ENCODE measurements at places on chromosomes 12 and 14.

DNA sequence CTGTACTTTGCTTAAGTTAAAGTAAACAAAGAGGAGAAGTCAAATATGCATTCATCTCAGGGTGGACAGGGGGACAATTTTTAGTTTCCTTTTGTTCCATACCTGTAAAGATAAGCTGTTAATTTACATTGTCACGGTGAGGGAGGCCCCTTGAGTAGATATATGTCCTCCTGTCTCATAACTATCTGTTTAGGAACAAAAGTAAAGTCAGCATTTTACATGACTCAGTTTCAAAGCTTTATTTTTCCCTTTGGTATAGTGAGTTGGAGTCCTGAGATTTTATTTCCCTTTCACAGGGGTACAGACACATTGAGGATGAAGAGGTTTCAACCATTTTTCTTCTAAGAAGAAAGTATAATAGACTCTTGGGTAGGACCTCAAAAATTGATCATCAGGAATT lies 50.1 kb downstream of the TESPA1 start:
- no peak for DNase-seq

DNA sequence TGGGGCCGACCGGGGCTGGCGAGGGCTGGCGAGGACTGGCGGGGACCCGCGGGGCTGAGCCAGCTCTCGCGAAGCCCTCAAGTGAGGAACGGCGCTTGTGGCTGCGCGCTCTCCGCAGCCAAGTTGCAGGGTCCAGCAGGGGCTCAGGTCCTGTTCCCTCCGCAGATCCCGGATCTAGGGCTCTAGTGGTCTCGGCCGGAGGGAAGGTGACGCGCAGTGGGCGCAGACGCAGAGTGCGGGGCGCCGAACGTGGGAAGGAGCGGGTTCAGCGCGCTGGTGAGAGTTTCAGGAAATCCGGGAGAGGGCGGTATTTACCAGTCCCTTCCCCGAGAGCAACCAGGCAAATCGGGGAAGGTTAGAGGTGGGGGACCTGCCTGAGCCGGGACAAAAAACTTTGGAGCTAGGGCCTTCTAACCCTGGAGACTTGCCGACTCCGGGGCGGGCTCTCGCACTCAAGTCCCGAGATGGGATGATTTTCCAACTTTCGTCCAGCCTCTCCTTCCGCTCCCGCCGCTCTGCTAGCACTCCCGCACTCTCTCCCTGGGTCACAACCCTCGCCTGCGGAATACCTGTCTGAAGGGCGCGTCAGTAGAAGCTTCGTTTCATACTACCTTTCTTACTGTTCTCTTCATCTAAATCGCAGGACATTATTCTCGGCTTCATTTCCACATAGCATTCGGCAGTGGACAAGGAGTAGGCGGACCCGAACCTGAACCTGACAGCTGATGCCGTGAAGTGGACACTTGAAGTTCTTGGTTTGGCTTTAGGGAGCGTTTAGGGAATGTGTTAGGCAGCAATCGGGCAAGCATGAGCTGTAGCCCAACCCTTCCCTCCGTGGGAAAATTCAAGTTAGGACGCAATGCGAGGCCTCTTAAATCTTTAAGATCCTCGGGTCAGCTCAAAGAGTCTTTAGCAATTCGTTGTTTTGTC lies 13.6 kb upstream of the PAX9 start:
- peak; percentile 69 for DNase-seq

DNA sequence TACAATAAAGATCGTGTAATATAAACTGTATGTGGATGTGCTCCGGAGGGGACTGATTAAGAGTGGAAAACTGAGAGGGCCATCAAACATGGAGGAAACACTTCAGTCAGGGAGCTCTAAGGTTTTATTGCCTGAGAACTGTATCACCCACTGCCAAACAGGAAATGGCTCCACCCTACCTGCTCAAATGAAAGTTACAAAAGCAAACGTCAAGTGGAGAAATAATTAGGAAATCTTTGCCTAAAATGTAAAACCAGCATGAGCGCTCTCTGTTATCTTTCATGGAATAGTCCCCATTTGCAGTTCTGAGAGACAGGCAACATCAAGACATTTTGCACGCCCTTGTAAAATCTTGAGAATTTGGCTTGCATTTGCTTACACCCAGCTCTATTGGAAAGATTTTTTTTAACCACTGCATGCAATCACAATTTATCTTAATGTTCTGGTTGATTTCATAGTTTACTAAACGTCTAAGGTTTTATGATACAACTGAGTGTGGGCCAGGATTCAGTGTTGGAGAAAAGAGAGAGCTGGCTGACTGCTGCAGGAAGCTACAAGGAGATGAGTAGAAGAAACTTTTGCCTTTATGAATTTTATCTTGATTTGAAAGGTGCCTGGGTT lies 344.0 kb upstream of the PRICKLE1 start:
- no peak for DNase-seq

DNA sequence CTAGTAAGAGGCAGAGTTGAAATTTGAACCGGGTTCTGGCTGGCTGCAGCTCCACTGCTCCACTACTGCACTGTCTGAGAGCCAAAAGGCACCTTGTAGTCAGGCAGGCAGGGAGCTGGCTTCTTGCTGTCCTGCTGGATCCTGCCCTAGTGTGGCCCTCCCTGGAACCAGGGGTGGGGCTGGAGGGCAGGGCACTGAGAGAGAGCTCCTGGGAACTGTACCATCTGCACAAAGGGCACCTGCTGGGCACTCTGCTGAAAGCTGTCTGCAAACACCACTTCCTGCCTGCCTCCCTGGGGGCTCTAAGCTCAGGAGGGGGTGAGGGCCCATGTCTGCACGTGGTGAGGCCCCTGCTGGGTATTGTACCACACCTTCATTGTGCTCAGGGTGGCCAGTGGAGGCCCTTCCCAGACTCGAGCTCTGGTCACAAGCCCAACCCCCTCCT lies 19.0 kb upstream of the TCL1B start:
- no peak for DNase-seq

GRCh38 chr14:96663076-96663475 lies 134.1 kb upstream of the VRK1 start:
- no peak for DNase-seq

- no peak for DNase-seq
Observed at GRCh38 chr12:65984227-65984479, 146.4 kb downstream of the LLPH start.

DNA sequence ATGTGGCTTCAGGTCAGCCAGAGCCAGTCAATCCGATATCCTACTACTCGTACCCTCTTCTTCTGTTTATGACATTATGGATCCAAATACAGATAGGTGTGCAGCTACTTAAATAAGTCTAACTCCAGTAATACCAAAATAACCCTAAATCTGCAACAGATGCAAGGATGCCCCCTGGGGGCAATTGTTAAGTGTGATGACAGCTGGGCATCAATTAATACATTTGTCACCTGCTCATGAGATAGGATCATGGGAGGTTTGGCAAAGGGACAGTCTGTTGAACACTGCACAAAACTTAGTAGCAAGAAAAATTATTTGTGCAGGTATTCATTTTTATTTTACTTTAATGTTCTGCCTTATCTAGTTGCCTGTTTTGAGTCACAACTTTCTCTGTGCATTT lies 83.2 kb downstream of the SLC38A6 start:
- DNase-seq = no peak

DNA sequence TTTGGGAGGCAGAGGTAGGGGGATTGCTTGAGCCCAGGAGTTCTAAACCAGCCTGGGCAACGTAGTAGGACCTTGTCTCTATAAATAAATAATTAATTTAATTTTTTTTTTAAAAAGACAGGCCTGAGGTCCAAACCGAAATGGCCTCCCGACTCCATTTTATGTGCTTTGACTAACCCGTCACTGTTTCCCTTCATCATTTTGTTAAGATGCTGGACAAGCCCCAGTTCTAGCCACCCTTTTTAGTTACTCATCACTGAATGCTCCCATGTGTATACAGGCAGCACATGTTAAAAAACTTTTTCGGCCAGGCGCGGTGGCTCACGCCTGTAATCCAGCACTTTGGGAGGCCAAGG lies 83.6 kb upstream of the RESF1 start:
- DNase-seq = no peak

DNA sequence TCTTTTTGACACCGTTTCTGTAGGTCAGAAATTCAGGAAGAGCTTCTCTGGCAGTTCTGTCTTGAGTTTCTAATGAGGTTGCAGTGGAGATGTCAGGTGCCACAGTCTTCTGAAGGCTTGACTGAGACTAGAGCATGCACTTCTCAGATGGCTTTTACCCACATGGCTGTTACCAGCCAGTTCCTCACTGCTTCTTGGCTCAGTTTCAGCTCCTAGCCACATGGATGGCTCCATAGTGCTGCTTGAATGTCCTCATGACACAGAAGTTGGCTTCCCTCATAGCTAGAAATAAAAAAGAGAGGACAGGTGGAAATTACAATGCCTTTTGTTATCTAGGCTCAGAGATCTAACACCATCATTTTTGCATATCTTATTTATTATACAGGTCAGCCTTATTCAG lies 38.1 kb upstream of the SLC2A13 start:
- no peak for DNase-seq

DNA sequence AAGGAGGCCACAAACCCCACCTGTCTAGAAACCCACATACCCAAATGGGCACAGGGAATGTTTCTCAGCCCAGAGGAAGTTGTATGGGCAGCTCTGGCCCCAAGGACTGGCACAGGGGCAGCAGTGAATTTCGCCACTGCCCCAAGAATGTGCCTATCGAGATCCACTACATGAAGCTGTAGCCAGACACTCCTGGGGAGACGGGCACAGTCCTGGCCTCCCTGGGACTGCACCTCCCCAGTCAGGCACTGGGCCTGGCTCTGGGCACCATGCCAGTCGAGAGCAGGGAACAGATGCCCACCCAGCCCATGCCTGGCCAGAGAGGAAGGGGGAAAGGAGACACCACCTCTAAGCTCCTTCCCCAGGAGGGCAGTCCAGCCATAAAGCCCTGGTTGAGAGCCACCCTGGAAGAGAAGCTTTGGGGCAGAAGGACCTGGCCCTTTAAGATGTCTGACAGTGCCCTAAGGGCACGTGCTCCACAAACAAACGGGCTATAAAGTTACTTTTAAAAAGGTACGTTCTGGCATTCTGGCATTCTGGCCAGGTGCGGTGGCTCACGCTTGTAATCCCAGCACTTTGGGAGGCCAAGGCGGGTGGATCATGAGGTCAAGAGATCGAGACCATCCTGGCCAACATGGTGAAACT lies 8.4 kb downstream of the ADCY6 start:
- no peak for DNase-seq

DNA sequence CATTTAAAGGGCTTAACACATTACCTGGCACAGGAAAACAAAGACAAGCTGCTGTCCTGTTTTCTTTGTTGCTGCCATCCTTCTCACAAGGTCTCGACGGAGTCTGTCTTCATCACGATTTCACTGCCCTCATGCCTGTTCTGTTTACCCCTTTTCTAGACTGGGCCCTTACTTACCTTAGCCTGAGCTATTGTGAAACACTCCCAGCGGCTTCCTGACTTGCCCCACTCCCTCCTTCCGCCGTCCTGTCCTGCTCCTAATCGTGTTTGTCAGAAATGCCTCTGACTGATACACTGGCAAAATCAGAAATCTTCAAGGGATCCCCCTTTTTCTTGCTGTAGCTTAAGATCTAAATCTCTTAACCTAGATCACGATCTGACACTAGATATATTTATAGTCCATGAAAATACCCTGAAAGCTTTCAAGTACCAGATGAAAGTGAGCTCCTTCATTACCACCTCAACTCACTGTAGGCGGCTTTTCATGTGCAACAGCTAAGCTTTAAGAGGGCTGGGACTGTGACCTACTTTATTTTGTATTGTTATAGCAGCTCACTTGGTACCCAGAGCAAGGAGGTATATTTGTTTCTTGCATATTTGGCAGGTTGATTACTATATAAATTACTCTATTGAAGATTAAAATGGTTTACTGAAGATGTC lies 32.1 kb downstream of the TECPR2 start:
- no peak for DNase-seq

- no peak for DNase-seq
Observed at GRCh38 chr14:23640524-23641141, 4.5 kb downstream of the DHRS2 start.

- DNase-seq = no peak
Observed at GRCh38 chr12:25698772-25699171, 145.7 kb upstream of the LMNTD1 start.

- DNase-seq = no peak
Observed at GRCh38 chr12:70719071-70719470, 81.8 kb upstream of the PTPRB start.

DNA sequence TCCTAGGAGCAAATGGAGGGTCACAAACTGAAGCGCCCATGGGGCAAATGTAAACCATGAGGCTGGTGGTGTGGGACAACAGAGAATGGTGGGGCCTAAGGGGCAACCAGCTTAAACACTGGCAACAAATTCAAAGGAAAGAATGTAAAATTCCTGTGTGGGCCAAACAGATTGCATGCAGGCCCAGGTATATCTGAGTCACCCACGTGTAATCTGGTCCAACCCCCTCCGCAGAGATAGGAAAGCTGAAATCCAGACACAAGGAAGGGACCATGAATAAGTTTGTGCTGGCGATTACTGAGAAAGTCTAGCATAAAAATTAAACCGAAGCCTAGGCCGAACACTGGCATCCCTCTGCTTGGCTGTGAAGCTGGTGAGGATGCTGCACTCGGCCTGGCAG lies 71.6 kb downstream of the ITPK1 start:
- peak; percentile 36 for DNase-seq

GRCh38 chr12:25502118-25502517 lies 51.0 kb downstream of the LMNTD1 start:
- DNase-seq = no peak

- DNase-seq = no peak
Observed at GRCh38 chr12:79933532-79934264, 1.2 kb downstream of the PPP1R12A start.

DNA sequence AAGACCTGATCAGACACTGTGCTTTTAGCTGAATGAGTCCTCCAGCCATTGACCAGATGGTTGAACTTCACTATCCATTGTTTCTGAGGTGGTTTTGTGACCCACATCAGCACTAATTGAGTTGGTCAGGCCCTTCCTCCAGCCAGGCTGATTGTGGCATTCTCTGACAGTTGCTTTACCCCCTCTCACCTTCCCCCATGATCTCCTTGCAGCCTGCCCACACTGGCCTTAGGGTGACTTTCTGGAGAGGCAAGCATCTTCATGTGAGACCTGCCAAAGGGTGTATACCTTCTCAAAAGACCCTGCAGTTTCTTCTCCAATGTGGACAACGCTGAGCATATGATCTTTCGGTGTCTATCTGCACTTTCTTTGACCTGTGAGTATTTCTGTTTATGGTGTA lies 83.9 kb downstream of the GPATCH2L start:
- DNase-seq = no peak

GRCh38 chr14:61691495-61691894 lies 3.8 kb upstream of the HIF1A start:
- DNase-seq = no peak

GRCh38 chr12:33222357-33222756 lies 217.3 kb downstream of the SYT10 start:
- DNase-seq = no peak

DNA sequence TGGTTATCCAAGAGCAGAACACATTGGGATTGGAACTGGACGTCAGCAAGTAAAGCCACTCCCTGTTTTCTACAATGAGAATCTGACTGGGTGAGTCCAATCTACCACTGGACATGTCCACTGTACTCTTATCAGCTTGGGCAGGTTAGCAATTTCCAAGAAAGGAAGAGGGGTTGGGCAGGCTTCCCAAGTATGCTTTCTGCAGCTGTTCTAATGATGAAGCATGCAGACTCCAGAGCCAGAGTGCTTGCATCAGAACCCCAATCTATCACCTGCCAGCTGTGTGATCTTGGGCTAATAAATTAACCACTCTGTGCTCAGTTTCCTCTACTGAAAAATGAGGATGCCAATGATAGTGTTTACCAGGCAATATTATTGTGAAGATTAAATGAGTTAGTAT lies 92.0 kb downstream of the EMP1 start:
- no peak for DNase-seq

All from A549 (cell line).